ENCODE measurements at places on chromosomes 1 and 21. TPM values are rescaled to one million over a fixed set of nuclear protein-coding genes. Genes with fewer than 3 reads are reported as not detected.

DNA sequence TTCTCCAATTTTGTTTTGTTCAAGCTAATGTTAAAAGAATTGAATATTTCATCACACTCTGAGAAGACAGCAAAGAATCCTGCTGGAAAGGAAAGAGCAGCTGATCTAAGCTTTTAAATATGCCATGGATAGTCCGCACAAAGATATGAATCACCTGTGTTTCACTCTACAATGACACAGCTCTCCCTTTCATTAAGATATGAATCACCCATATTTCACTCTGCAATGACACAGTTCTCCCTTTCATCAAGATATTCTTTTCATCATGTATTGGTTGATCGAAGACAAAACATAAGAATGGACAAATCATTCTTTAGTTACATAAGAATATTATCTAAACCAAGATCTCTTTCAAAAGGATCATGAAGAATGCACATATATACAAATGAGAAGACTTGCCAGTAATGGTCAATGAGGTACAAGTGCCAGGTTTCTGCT, 367.3 kb downstream of the SMYD3 start:
- no peak for DNase-seq

GRCh38 chr1:192378276-192378675, 61.5 kb downstream of the RGS21 start:
- DNase-seq = no peak

LRRIQ3 gene
- 0.67 TPM for total RNA-seq

DNA sequence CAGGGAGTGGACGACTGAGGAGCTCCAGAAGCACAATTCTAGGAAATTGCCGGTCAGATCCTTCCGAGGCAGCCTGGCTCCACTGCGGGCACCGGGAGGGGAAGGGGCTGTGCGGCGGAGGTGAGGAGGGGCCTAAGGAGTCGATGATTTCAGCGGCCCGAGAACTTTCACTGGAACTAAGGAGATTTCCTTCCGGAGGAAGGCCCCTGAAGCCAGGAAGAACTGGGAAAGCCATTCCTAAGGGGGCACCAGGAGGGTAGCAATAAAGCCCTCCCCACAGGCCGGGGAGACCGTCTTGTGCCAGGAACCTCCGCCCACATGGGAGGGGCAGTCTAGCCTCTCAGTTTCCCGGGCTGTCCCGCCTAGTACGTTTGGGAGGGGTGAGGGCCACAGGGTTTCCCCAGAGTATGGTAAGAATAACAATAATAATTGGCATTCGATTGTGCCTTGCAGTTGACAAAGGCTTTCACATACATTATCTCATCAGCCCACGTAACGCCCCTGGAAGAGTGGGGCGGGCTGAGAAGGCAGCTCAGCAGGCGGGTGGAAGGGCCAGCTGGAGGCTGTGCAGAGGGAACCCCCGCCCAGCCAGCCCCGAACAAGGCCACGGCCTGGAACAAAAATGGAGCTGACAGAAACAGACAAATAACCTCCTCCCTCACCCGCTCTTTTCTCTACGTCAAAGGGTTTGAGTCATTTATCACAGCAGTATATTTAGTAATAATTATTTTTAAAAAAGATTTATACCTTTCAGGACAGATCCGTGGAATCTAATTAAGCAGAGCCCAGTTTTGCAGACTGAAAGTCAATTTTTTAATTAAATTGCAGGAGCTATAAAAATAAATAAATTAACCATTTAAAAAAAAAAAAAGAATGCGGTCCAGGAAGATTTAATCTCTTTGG, 19.8 kb downstream of the NPR1 start:
- peak; percentile 16 for DNase-seq

DNA sequence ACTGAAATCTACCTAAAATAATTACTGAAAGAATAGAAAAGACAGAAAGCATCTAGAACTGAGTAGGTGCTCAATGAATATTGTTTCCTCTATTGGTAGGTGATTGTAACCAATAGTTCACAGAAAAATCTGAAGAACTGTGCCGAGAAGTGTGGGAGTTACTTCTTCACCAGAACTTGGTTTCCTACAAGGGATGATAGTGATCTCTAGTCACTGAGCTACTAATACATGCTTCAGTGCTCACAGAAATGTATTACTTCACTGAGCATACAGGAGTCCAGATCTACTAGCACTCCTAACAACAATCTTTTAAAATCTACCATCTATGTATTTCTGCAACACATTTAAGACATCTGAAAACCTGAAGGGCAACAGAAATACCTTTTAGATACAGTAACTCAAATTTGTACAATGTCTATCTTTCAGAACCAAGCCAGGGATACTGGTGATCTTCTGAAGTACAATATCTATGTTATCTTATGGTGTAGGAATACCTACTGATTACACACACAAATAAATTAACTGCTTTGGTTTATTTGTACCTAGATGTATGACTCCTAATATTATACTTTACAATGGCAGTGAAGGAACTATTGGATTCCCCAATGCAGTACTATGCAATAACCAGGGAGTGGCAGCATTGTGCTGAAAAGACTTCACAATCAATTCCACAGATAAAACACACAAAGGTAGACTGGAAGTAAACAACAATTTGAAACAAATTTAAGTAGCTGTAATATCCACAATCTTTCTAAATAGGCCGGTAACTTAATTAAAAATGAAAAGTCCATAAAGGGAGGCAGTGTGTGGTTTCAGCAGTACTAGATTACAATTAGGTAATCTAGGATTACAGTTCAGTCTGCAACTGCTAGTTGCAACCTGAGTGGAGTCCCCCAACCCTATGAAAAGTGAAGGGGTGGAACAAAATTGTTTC, 243.0 kb downstream of the SLC45A1 start:
- no peak for DNase-seq

DNA sequence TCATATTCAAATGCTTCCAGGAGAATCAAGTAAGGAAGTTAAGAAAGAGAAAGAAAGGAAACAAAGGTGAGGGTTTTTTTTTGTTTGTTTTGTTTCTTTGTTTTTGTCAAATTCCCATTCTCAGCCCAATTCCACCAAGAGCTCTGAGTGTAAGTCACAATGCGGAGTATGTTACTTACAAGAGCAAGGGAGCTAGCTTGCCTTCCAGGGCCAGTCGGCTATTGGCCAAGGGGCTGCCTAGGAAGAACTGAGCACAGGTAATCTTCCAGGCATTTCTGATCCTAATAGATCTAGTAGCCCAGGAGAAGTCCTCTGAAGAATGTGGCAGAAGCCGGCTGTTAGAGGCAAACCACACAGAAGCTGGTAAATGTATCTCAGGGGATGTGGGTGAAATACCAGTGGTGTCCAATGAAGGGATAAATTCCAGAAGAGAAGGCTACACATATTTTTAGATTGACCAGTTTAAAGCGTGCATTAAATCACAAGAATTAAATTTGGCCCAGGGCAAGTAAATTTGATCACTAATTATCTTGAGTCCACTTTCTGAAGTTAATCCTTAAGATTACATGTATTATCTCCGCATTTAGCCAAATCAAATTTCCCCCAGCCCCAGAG, 239.6 kb upstream of the ADAMTS5 start:
- DNase-seq = no peak

- no peak for DNase-seq
Measured at GRCh38 chr1:151960780-151961513, 32.7 kb downstream of the S100A10 start.

GRCh38 chr1:203660069-203660468, 33.4 kb downstream of the ATP2B4 start:
- DNase-seq = no peak

GRCh38 chr1:246765521-246765920, 41.3 kb downstream of the SCCPDH start:
- no peak for DNase-seq

- DNase-seq = no peak
Measured at GRCh38 chr1:4485398-4485797, 169.0 kb upstream of the AJAP1 start.

DNA sequence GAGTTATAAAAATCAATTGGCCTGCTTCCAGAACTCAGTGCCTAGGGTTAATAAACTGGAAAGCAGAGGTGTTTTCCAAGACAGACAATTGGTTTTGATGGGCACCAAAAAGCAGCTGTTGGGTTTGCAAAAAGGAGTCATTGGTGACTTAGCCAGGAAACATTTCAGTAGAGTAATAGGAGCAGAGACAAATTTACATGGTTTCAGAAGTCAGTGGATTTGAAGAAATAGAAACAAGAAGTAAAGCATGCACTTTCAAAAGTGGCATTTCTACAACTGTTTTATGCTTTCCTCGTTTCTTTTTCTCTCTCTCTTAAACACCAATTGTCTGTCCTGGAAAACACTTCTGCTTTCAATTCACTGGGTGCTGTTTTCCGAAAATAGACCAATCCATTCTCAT, 87.8 kb downstream of the GLUL start:
- DNase-seq = no peak

DNA sequence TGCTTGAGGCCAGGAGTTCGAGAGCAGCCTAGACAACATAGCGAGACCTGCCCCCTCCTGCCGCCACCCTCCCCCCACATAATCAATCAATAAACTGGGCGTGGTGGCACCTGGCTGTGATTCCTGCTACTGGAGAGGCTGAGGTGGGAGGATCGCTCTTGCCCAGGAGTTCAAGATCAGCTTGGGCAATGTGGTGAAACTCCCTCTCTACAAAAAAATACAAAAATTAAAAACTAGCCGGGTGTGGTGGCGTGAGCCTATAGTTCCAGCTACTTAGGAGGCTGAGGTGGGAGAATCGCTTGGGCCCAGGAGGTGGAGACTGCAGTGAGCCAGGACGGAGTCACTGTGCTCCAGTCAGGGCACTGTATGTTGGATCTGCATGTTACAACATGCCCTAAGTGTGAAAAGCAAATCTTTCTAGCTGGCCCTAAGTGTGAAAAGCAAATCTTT, 7.0 kb upstream of the MDM4 start:
- DNase-seq = no peak

FCRL1 gene
- total RNA-seq = not detected

GBP7 gene
- total RNA-seq = 0.09 TPM

GRCh38 chr1:111745675-111746613, 6.7 kb upstream of the INKA2 start:
- DNase-seq = no peak

GRCh38 chr21:38527737-38528136, 29.5 kb upstream of the ERG start:
- DNase-seq = no peak

TEKT2 gene
- 1.7 TPM for total RNA-seq

UBASH3A gene
- total RNA-seq = 0.26 TPM

DNA sequence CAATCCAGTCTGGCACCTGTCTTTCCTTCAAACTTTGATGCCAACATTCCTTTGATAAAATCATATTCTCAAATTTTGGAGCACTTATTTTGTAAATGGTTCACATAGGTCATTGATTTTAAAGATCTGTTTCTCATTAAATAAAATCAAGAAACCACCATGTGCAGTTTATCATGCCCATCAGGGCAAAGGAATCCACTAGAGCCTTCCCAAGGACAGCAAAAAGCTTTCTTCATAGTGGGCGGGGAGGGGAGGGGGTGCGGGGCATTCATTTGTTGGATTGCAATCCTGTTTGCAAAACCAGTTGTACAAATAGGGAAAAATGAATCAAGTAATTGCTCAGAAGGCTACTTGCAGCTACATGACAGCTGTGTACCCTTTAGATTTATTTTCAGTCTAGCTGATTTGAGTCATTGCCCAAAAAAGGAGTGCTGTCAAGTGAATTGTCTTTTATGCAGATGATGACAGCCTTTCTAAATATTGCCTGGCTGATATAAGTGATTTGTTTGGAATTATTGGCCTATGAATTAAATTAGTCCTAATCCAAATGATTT, 23.0 kb downstream of the LRRC8B start:
- DNase-seq = peak; percentile 19

DNA sequence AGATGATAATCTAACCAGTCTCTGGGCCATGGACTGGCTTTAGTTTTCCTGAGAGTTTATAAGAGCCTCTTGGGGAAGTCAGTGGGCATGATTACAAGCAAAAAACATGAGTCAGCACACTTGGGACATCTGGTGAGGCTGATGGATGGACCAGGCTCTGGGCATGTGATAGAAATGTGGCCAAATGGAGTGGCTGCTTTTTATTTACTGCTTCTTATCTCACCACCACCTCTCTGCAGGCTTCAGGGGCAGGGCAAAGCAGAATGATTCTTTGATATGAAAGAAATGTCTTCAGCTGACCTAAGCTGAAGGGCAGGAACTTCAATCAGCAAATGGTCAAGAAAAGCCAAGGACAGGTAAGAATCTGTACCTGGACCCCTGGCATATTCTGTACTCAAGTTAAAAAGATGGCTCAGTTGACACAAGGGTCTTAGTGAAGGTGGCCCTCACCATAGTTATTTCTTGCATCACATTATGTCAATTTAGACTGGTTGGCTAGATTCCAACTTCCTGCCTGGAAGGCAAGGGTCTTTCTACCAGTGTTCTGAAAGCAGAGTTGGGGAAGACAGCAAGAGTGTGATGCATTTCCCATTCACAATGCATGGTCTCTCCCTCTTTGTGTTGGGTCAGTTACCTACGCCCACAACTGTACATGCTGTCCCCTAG, 162.8 kb downstream of the FASLG start:
- DNase-seq = no peak

DNA sequence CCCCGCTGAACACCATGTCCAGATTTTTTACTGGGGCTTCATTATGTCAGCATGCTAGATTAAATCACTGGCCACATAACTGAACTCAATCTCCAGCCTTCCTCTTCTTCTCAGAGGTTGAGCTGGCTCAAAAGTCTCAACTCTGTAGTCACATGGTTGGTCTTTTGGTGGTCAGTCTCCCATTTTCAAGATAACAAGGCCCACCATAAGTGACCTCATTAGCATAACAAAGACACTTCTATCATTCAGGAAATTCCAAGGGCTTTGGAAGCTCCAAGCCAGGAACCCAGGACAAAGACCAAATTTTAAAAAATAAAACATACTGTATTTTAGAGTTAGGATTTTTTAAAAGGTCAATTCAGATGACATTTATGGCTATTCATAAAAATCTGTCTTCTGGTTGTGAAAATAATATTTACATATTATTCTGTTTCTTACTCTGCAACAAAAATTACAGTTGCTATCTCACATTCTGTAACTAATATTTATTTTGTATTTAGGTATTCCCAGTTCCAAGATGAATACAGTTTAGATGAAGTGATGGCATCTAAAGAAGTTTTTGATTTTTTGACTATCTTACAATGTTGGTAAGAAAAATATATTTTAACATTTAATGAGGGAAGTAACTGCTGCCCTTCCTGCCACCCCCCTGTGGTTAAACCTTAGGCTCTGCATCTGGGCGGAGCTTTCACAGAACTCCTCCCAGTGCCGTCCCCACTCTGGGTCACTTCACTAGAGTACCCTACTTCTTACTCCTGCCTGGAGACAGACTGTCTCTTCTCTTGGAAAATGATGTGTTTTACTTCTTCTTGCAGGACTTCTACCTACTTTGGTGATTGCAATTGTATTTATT, 49.3 kb downstream of the SCP2 start:
- no peak for DNase-seq

GRCh38 chr1:47536646-47537118, 98.8 kb downstream of the FOXD2 start:
- DNase-seq = no peak

IFI44 gene
- total RNA-seq = 2.5 TPM

CFAP107 gene
- total RNA-seq = 0.26 TPM

DNA sequence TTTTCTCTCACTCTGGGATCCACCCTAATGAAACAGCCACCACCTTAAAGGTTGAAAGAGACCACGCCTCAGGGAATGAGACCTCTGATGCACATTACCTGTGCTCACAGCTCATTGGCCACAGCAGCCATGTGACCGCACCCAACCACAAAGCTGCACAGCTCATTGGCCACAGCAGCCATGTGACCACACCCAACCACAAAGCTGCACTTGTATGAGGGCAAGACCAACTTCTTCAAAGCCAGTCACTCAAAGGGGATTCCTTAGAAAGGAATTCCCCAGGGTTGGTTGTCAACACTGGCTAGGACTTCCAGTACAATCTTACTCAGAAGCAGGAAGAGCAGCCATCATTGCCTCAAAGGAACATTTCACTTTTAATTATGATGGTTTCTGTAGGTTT, 43.6 kb upstream of the PDE9A start:
- DNase-seq = no peak

GRCh38 chr1:150796374-150796773, 11.7 kb downstream of the CTSK start:
- no peak for DNase-seq
